ENCODE measurements at places on chromosomes 1 and 21. TPM values are rescaled to one million over a fixed set of nuclear protein-coding genes. Genes with fewer than 3 reads are reported as not detected.

GRCh38 chr21:16468184-16468583 lies 738.4 kb downstream of the USP25 start:
- no peak for DNase-seq

DNA sequence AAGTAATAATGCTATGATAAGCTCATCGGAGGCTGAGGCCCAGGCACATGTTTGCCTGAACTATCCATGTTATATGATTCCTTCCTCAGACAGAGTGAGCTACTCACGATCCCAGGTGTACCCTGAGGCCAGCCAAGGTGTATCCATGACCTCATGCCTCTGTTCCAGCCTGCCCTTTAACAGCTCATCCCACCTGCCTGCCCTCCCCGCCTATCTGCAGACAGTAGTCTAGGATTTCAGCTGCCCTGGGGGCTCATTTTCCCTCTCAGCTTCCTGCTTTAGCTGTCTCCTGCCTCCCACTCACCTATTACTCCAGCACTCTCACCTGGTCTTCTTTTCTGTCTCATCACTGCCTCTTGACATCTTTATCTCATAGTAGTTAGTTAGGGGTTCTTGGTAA lies 1.9 kb upstream of the IL24 start:
- no peak for DNase-seq

- DNase-seq, result no peak
These were observed 306.0 kb downstream of the ASTN1 start for GRCh38 chr1:176858433-176858916.

DNA sequence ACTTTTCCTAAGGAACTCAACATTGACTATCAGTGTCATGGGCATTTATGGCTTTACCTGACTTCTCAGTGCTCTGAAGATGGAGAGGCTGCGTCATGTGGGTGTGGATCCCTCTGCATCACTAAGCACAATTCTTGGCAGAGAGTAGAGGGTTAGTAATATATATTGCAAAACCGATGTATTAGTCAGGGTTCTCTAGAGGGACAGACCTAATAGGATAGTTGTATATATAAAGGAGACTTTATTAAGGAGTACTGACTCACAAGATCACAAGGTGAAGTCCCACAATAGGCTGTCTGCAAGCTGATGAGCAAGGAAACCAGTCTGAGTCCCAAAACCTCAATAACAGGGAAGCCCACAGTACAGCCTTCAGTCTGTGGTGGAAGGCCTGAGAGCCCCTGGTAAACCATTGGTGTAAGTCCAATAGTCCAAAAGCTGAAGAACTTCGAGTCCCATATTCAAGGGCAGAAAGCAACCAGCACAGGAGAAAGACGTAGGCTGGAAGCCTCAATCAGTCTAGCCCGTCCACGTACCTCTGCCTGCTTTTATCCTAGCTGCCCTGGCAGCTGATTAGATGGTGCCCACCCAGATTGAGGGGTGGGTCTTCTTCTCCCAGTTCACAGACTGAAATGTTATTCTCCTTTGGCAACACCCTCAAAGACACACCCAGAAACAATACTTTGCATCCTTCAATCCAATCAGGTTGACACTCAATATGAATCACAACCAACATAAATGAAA lies 159.7 kb upstream of the NRIP1 start:
- DNase-seq, result no peak

DNA sequence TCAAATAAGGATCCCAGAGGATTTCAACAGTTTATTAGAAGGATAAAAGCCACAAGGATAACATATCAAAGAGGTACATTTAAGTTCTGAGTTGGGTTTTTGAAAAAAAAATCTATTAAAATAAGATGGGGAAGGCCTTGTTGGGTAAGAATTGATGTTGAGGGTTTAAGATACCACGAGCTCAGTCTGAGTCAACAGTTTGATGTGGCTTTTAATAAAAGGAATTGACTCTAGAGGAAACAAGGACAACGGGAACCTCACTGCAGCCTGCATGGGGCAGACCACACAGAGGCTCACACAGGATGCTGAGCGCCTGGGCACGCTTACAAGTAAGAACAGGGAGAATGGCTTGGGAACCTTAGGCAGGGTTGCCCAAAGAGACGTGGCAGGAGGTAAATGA lies 107.5 kb downstream of the TIAM1 start:
- DNase-seq, result no peak

GRCh38 chr1:203299169-203299568 lies 6.2 kb upstream of the BTG2 start:
- DNase-seq, result no peak

DNA sequence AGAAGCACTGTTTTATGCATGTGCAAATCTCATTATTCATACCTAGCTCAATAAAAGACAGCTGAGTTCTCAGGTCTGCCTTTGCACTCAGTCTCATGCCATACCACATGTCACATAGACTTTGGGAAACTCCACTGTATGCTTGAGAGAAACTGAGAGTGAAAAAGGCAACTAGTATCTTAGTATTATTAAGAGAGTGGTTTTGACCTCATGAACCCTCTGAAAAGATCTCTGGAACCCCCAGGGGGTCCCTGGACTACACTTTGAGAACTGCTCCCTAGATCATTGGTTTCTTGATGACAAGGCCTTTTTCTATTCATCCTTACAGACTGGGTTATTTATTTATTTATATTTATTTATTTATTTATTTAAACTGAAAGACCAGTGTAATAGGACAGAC lies 3.7 kb upstream of the RHEX start:
- DNase-seq, result no peak

Gene CD53
- total RNA-seq, result 277 TPM
